ENCODE measurements at places on chromosomes 4 and X.
A peak's percentile ranks its signal among the peaks of the same experiment; 100 is the strongest.

GRCh38 chr4:140955641-140956040 lies 177.6 kb downstream of the RNF150 start:
- no peak for DNase-seq

DNA sequence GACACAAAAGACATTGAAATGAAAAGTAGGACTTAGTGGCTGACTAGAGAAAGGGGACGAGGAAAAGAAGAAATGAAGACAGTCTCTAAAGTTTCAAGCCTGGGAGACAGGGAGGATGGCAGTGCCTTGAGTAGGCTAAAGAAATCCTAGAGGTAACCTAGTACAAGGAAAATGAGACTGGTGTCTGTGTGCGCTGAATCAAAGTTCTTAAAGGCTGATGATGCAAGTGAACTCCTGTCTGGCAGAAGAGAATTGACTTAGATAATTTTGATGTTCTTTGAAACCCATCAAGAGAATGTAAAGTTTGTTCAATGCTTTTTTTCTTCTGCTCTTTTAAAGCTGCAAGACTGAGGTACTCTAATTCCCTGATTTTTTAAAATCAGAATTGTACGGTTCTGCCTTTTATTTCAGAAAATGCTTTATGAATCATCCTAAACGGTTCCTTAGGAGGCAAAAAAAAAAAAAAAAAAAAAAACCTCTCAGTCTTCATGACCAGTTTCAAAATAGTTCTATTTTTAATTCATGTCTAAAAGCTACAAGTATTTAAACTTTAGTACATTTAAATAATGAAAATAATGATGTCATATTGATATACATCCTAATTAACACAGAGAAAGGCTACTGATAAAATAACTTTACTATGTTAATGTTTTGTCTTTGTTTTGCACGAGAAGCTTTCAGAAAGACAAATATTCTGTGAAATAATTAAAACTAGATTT lies 189.8 kb downstream of the PPP3CA start:
- DNase-seq = no peak

DNA sequence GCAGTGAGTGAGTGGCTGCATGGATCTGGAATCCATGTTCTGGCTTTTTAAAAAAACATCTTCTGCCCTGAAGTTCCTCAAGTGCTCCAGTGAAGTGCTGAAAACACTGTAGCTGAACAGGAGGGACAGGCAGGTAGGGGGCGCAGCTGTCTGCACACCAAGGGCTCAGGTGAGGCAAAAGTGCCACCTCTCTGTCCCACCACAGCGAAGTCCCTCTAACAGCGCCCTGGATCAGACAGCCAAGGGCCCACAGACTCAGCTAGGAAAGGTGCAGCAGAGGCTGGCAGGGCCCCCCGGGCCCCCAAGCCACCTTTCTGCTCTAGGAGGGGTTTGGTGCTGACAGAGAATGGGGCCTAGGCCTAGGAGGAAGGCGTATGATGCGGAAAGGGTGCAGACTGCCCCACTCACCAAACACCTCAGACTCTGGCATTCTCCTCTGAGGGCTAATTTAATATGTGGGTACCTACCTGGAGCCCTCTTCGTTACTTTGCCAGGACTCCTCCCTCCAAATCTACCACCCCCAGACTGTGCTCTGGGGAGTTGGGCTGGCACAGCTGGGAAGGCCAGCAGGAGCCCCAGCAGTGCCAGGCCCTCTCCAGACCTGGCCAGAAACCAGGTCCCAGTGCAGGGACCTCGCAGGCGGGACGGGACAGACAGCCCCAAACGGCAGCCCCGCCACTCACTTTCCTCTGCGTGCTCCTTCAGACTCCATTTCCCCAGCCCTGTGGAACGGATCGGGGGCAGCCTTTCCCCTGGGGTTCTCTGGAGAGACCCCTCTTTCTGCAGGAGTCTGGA lies 73.7 kb downstream of the ENPP6 start:
- DNase-seq = no peak

- DNase-seq = no peak
Measured at GRCh38 chr4:115356176-115356575, 242.8 kb upstream of the NDST4 start.

DNA sequence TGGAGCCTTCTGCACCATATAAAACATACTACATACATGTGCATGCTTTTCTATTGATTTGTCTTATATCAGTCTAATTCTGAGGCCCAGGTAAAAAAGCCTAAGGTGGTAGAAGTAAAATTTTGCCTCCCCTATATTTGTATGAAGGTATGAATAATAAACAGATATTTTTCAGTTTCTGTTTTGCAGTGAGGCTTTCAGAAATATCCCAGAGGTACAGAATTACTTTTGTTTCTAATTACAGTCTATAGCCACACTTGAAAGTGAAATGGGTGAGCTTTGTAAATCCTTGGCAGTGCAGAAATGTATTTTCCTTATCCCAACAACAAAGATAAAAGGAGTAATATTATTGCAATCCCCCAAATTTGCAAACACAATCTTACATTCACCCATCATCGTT lies 59.5 kb downstream of the DDX60 start:
- DNase-seq = no peak

DNA sequence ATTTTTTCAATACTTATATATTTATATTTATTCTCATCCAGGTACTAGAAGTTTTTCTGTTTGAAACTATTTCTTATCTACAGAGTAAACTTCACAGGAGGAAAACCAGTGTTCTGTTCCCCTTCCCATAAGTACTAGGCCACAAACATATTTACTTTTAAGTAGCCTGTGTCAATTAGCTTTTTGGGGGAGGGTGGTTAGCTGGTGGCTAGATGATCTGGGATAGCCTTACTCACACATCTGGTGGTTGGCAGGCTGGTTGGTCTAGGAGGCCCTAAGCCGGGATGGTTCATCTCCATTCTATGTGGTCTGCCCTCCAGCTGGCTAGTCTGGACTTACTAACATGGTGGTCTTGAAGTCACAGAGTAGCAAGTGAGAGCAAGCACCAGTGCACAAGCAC lies 6.2 kb downstream of the JADE3 start:
- no peak for DNase-seq

DNA sequence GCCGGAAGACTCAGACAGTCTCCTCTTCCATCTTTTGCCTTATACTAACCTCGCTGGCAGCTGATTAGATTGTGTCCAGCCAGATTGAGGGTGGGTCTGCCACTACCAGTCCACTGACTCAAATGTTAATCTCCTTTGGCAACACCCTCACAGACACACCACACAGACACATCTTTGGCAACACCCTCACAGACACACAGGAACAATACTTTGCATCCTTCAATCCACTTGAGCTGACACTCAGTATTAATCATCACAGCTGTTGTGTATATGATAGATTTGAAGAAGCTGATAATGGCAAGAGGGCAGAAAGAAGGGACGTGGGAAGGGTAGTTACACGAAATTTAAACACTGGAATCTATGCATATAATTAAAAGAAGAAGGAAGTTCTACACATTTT lies 139.5 kb downstream of the ANKRD50 start:
- DNase-seq = no peak

GRCh38 chr4:75545526-75545925 lies 10.3 kb upstream of the ODAPH start:
- DNase-seq = peak; percentile 58

- peak; percentile 96 for DNase-seq
Measured at GRCh38 chr4:38162240-38162784, 202.1 kb downstream of the PTTG2 start.

GRCh38 chr4:36763814-36764213 lies 480.7 kb upstream of the NWD2 start:
- no peak for DNase-seq

DNA sequence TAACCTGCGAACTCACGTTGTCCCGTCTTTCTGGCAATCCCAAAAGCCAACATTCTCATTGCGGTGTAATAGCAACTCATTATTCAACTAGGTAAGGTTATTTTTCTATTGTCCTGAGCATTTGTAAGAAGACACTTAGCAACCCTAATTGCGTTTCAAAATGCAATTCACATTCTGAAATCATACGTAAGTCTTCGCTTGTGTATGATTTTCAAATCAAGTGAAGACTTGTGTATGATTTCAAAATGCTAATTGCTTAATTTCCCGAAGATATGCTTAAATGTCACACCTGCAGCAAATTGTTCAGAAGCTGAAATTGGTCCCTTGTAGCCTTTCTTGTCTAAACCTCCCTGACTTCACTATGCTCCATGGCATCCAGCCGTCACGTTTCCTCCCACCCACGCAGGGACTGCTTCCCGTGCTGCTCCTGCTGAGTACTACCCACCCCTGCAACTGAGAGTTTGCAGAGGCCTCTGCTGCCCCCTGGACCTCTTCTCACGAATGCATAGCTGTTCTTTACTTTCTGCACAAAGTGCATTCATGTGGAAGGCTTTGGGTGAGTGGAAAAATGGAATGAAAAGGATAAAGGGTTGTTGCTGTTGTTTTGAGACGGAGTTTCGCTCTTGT lies 40.8 kb upstream of the CLDN24 start:
- DNase-seq = peak; percentile 63

DNA sequence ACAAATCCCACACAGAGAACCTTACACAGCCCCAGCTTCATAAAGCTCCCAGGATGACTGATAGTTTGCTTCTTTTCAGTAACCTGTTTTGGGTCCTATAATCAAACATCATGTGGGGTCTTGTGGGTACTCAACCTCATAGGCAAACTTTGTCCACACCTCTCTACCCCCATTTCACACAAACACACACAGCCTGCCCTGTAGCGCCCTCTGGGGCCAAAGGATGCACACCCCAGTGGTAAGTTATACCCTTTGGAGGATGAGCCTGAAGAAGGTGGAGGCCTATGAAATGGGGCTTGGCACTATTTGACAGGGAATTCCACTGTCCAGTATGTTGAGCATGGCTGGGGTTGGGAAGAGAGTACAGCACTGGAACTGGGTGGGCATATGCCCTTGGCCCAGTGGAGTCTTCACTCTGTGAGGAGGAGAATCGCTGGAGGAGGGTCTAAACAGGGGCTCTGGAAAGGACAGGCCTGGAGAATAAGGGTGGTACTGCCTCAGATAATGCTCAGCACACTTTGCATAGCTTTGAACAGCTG lies 30.5 kb upstream of the COL25A1 start:
- DNase-seq = no peak

DNA sequence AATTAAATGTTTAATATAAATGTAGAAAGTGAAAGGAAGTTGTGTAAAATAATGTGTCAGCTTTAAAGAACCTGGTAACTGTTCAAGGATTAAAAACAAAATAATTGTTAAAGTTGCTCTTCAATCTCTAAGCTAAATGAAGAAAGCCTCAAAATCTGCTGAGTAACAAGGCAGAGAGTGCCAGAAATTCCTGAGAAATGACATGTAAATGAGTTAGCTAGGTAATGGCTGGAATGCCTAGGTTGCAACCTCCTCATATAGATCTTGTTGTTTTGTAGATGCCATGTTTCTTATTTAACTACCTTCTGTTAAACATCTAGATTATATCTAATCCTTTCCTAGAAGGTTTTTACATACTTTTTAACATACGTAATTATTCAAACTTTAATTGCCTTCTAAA lies 763.6 kb upstream of the AGA start:
- DNase-seq = no peak

- no peak for DNase-seq
Measured at GRCh38 chr4:179563741-179564140, 2121.5 kb upstream of the AGA start.

DNA sequence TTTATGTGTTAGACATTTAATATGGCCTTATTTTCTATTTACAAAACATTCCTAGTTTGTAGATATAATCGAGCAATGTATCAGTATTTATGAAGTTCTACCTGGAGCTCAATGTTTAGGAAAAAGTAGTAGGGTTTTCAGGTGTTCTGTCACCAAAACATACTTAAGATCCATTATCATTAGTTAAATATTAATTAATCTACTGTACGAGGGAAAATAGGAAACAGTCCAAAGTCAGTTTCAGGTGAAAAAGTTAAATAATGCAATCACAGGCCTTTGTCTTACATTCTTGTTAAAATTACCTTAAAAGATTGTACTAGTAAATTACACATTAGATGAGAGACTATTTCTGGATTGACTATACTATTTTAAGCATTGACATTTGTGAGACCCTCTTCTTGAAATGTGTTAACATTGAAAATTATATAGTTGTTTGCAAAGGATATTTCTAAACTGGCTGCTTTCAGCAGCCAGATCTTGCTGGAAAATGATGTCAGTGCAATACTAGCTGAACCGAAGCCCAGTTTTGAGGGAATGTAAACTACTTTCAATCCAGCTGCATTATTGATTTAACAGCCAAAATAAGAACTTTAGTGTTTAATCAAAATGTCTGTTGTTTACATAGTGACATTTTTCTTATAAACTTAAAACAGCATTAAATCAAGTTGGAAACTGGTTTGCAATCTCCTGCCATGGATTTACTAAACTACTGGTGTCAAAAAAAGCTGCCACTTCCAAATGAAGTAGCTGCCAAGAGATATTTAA lies 19.3 kb downstream of the GUCY1B1 start:
- DNase-seq = peak; percentile 11

GRCh38 chr4:120865985-120866384 lies 56.5 kb downstream of the PRDM5 start:
- no peak for DNase-seq

DNA sequence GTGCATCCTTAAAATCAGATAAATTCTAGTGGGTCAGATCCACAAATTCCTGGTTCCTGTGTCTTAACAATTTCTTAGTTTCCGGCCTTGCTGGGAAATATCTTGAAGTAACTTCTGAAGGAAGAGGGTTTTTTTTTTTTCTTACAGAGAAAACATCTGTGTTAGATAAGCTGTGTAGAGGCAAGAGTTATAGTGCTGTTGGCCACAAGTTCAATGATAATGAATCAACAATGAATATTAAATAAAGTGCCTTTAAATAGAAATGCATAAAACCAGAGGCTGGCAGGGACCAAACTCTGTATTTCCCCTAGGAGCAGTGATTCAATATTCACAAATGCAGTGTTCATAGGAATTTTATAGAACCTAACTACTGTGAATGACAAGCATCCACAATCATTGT lies 711.9 kb upstream of the ATOH1 start:
- no peak for DNase-seq

DNA sequence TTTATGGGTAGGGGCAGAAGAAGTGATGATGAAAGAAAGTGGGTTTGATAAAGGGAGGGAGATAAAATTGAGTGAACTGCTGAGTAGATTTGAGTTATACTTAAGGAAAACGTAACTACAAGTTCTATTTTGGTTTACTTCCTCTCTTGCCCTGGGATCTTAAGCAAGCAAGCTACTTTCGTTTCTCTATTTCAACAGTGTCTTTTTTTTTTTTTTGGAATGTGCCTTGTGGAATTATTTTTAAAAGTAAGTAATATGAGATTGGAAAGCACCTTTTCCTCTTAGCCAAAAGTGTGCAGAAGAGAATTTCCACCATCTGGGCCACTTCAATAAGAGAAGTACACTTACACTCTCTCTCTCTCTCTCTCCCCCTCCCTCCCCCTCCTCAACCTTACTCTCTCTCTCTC lies 16.0 kb upstream of the C4orf36 start:
- DNase-seq = peak; percentile 66

- no peak for DNase-seq
Measured at GRCh38 chrX:152878976-152879755, 18.7 kb upstream of the ZNF185 start.

- DNase-seq = peak; percentile 86
Measured at GRCh38 chr4:86685401-86685800, 91.3 kb downstream of the PTPN13 start.

DNA sequence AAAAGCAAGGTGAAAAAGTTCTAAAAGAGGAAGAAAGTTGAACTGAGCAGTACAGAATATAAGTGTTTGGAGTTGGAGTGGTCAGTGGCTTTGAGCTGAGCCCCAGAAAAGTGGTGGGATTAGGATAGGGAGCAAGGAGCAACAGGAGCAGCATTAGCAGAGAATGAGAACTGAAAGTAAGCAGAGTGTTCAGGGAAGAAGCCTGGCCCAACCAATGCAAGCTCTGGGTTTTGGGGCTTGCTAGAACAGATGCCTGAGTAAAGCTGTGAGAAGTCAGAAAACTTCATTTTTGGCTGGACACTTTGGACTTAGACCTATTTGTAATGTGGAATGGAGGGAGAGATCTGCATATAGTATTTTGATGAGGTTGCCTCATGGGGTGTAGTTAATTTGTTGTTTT lies 17.8 kb downstream of the JADE1 start:
- DNase-seq = no peak
